BJ (cell line): ENCODE measurements at places on chromosomes 3 and 15.

DNA sequence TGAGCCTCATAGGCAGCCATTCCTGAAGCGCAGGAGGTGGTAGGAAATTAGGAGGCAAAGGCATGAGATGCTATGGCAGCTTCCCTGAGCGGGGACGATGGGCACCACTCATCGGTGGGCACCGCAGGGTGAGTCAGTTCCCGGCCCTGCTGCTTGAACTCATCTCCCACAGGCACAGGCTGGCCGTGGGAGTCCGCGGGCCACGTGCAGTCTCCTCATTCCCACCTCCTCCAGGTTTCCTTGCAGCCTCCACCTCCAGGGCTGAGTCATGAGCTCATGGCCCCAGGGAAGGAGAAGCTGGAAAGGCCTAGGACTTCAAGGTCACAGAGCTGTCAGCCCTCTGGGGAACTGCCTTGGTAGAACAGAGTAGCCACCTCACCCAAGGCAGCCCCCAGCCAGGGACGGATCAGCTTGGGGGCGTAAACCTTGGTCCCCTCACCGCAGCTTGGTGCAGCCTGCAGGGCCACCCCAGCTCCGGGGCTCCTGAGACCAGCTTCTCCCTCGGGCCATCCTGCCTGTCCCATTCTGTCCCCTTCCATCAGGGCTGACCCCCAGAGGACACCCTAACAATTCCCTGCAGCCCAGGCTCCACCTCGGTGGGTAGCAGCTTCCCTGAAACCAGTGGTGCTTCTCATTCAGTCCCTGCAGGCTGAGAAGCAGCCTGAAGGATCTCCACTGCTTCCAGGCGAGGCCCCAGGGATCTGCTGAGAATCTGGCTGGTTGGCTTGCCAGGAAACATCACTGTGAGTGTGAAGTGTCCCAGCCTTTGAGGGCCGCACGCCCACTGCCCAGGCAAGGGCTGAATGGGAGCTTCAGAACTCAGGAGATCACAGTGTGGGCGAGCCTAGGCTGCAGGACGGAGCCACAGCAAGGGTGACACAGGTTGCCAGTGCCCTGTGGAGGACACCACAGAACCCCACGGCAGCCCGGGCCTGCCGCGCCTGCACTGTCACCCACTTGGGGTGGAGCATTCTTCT, 150.7 kb upstream of the MEF2A start:
- DNase-seq, result no peak

DNA sequence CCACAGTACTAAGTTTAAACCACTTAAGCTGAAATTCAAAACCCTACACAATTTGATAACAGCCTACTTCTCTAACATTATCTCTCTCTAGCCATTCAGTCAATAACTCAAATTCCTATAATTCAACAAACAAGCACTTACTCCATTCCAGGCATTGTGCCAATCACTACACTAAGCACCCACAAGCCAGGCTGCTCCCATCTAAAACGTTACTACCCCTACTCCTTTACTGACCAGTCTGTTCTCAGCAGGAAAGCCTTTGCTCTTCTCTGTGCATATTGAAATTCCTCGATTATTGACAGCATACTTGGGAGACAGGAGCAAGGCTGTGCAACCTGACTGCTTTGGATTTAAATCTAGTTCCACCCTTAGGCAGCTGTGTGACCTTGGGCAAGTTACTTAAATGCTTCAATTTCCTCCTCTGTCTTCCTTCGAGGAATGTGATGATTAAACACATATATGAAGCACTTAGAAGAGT, 177.2 kb upstream of the THBS1 start:
- DNase-seq, result no peak

DNA sequence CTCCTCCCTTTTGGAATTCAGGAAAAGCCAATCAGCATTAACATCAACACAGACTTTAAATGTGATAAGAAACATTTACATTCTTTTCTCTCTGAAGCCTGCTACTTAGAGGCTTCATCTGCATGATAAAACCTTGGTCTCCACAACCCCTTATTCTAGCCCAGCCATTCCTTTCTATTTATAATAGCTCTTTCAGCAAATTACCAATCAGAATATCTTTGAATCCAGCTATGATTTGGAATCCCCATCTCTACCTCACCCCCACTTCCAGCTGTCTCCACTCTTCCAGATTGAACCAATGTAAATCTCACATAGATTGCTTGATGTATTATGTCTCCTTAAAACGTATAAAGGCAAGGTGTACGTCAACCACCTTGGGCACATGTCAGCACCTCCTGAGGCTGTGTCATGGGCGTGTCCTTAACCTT, 139.7 kb downstream of the TUSC7 start:
- DNase-seq, result no peak

- no peak for DNase-seq
Observed at GRCh38 chr3:32239307-32240158, 1.1 kb downstream of the CMTM8 start.

DNA sequence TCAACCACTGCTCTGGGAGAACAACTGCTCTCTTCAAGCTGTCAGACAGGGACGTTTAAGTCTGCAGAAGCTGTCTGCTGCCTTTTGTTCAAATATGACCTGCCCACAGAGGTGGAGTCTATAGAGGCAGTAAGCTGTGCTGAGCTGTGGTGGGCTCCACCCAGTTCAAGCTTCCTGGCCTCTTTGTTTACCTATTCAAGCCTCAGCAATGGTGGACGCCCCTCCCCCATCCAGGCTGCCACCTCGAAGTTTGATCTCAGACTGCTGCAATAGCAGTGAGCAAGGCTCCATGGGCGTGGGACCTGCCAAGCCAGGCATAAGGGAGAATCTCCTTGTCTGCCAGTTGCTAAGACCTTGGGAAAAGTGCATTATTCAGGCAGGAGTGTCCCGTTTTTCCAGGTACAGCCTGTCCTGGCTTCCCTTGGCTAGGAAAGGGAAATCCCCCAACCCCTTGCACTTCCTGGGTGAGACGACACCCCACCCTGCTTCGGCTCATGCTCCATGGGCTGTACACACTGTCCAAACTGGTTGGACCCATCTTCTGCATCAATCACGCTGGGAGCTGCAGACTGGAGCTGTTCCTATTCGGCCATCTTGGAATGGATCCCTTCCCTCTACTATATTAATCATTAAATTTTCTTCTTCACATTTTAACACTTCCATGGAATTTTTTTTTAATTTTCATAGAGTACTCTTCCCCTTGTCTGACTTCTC, 167.0 kb upstream of the UBE2E2 start:
- DNase-seq, result no peak

GRCh38 chr3:100289339-100289738, 28.5 kb downstream of the TBC1D23 start:
- no peak for DNase-seq

DNA sequence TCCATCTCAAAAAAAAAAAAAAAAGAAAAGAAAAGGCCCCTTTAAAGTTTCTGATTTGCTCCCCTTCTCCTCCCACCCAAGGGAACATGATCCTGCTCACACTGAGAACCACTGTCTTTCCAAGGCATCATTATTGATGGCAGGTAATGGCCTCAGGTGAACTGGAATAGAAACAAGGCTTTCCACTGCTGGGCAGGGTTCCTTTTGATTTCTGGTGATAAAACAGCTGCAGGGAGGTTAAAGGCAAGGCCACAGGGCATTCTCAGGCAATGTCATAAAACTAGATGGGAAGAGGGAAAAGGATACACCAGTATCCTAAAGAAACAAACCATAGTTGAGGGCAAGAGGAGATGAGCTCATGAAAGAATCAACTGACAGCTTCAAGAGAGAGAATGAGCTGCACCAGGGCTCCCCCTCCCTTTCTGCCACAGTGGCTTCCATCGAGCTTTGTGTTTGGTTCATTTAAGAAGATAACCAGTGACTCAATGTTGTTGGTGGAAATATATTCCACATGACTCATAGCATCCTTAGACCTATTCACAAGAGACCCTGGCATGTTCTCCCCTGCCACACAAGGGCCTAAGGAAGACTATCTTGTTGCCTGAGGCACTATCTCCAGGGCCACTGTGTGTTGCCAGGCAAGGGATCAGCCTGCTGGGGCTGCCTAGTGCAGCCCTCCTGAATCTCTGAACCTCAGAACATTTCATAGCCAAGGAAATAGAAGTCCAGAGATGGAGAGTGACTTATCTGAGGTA, 86.4 kb downstream of the WDR76 start:
- peak; percentile 89 for DNase-seq

GRCh38 chr3:102400142-102400541, 34.7 kb upstream of the ZPLD1 start:
- DNase-seq, result no peak

DNA sequence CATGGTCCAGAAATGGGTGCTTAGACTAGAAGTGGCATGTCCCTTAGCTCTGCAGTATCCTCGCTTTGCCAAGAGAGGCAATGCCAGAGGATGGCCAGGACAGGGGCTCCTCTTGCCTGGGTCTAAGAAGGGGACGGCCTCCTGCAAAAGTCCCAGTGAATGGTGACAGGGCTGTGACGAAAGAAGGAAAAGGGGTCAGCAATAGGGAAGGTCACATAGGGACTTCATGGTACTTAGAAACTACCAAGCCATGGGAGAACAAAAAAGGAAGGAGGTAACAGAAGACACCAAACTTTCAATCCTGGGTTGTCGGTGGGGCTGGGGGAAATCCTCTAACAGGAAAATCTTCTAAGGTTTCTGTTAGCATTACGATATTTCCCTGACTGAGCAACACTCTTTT, 36.2 kb upstream of the ATOSA start:
- DNase-seq, result no peak

DNA sequence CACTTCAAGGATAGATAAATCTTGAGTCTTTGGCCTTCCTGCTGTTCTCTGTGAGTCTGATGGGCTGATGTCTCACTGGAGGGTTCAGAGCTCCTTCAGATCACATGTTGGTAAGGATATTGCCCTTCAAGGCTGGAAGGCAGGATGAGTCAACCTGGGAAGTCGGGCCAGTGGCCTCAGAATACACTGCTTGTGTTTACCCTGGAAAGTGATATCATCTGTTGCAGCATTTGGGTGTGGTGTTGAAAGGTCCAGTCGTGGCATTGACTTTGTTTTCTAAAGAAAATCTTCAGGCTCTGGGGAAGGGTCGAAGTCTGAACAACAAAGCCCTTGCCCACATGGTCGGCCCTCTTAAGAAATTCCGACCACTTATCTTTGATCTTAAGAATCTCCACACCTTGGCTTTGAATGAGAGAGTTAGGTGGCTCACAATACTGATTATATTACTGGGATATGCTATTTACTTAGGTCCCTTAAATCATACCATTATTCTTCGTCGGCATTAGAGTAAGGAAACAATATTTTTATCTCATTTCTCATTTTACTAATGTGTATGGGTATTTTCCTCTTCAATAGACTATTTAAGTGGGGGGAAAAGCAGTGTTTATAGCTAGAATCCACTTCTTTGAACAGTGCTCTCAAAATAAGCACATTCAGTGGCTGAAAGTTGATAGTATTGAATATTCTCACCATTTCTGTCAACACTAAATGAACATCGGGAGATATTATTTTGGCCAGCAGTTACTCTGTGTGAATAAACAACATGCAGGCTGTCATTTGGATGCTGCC, 303.9 kb upstream of the RASGRP1 start:
- peak; percentile 84 for DNase-seq

- DNase-seq, result no peak
Observed at GRCh38 chr15:91444656-91445055, 344.6 kb downstream of the SV2B start.

- DNase-seq, result no peak
Observed at GRCh38 chr3:99578339-99578970, 59.9 kb upstream of the COL8A1 start.

DNA sequence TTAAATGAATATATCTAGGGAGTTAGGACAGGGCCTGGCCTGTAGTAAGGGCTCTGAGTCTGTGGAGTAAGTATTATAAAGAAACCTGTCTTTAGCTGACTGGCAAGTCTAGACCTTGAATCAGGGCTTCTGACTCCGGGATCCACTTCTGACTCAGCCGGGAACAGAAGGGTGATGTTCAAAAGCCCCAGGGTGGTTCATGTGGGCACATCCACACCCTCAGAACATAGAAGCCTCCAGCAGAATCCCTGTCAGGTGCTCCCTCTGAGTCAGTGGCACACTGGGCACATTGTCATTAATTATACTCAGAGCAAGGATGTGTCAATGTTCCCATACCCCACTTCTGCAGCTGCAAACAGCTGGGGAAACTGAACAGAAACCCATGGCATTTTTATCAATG, 26.7 kb upstream of the SNRK start:
- no peak for DNase-seq

- DNase-seq, result no peak
Observed at GRCh38 chr3:52533623-52534280, at the start of gene NT5DC2. Gene NT5DC2, minus strand, starts transcription at chr3:52533857. Its CDS starts 120 bp downstream, at chr3:52533737.

- DNase-seq, result no peak
Observed at GRCh38 chr3:192835818-192836815, 81.5 kb downstream of the MB21D2 start.

- no peak for DNase-seq
Observed at GRCh38 chr3:188077160-188077799, 76.7 kb upstream of the LPP start.

- DNase-seq, result peak; percentile 0
Observed at GRCh38 chr3:7309641-7310102, 448.8 kb downstream of the GRM7 start.

GRCh38 chr15:27993544-27993943, 105.6 kb downstream of the OCA2 start:
- no peak for DNase-seq

- DNase-seq, result no peak
Observed at GRCh38 chr3:46397111-46397510, 9.8 kb downstream of the CCR5AS start.

GRCh38 chr15:67175643-67176071, 78.8 kb downstream of the AAGAB start:
- DNase-seq, result no peak

- no peak for DNase-seq
Observed at GRCh38 chr3:47313341-47314055, 30.8 kb downstream of the KLHL18 start.

DNA sequence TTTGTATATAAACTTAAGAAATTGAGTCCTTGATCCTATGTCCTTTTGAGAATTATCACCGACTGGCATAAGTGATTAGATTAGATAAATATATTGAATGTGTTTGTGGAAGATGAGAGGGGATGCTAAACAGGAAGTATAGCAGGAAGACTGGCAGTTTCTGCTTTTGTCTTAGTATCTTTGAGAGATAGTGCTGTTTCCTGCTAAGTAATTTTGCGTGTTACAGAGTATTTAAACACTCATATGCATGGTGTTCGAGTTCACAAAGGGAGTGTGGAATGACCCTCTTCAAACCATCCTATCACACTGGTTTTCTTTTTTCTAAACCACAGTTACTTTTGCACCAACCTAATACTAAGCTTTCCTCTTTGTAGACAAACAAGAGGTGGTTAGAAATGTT, 106.0 kb downstream of the KLHL25 start:
- DNase-seq, result no peak

DNA sequence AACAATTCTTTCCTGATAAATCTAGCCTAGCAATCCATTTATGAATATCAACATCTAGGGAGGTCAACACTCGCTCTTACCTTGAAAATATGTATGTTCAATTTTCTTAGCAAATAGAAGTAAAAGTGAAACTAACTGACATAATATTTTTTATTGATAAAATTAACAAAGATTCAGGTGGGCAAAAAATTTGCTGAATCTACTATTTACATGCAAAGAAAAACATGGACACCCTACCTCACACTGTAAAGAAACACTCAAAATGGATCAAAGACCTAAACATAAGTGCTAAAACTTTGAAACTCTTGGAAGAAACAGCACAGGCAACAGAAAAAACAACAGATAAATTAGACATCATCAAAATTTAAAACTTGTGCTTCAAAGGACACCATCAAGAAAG, 151.6 kb upstream of the MYRIP start:
- DNase-seq, result no peak
